Upper lobe of left lung (tissue), 6 donors: ENCODE measurements at places on chromosomes 1 and 21.
A peak's percentile ranks its signal among the peaks of the same experiment; 100 is the strongest.

GRCh38 chr1:92419642-92420041 lies 67.1 kb downstream of the GFI1 start:
- no peak for DNase-seq

GRCh38 chr1:108075055-108075454 lies 110.1 kb upstream of the VAV3 start:
- no peak for DNase-seq

GRCh38 chr1:112444269-112444668 lies 48.3 kb downstream of the CTTNBP2NL start:
- no peak for DNase-seq

- no peak for DNase-seq
Measured at GRCh38 chr1:241600496-241600901, 39.7 kb downstream of the CHML start.

DNA sequence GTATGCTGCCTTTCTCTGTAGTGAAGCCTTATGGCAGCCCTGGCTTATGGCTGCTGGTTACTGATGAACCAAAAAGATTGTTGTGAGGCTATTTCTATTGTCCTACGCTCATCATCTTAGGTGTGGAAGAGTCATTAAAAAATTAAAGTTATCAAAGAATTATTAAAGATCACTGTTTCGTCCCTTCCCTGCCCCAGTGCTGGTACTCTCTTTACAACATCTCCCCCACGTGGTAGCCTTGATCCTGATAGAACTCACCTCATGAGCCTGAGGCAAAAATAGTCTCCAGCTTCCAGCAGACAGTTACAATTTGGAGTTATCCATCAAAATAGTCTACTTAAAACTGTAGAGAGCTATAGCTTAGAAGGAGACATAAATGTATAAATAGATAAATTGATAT lies 201.5 kb downstream of the S1PR1 start:
- no peak for DNase-seq

DNA sequence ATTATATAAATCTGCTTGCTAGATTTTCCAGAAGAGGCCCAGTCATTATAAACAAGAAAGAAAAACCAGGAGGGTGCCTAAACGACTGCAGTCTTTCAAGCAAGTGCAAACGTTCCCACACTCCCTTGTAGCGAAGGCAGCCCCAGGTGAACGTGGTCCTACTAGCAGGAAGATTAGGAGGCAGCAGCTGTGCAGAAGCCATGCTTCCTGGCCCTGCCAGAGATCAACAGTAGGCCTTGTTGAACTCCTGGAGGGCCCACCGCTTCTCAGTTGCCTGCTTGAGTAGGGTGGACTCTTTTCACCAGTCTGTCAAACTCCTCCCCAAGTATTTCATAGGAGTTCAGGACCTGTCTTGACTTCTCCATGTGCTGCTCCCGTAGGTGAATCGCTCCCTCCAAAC lies 163.0 kb upstream of the GORAB start:
- no peak for DNase-seq

- no peak for DNase-seq
Measured at GRCh38 chr1:195345149-195345548, 1263.1 kb downstream of the KCNT2 start.

DNA sequence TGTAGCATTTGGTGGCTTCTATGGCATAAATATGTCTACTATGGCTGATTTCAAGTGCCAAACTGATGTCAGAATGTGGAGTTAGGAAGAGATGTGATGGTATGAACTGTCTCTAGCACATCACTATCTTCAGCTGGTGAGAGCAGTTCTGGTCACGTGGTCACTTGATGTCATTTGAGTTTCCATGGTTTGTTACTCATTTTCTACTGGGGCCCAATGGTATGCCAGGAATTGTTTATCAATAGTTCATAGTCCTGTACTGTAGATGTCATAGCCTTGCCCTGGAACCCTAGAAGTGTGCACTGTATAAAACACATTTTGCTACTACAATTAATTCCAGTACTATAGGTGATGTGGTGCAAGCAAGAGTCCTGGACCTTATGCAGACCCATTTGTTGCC lies 153.7 kb downstream of the PDE4B start:
- no peak for DNase-seq

- no peak for DNase-seq
Measured at GRCh38 chr1:50265790-50266314, 157.1 kb downstream of the ELAVL4 start.

DNA sequence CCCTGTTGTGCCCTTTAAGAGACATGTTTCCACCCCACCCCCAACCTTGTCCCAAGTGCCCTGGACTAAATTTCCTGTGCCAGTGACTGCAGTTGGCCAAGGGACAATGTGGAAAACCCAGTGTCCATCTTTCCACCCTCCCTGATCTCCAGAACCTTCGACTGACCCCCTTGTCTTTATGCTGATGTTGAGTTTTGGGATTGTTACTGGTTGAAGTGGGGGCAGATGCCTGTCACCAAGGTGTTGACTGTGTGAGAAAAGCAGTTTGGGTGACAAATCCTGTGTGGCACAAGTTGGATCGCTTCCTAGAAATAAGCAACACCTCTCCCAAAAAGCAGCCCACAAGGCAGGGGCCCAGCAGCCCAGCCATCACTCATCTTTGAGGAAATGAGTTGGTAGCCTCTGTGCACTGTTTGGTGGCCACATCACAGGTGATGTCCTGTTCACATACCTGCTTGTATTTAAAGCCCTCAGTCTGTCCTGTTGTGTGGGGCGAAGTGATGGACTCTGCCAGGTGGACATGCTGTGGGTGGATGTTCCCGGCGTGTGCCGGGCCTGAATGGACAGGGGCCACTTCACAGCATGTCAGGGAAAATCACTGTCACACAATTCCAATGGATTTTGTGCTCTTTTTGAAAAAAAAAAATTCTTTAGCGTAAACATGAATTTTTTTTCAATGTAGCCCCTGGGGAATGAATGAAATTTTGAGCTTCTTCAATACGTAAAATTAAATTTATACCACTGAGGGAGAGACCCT lies 6.6 kb upstream of the MIIP start:
- DNase-seq = no peak

- DNase-seq = no peak
Measured at GRCh38 chr1:94773931-94774422, 46.2 kb upstream of the SLC44A3 start.

DNA sequence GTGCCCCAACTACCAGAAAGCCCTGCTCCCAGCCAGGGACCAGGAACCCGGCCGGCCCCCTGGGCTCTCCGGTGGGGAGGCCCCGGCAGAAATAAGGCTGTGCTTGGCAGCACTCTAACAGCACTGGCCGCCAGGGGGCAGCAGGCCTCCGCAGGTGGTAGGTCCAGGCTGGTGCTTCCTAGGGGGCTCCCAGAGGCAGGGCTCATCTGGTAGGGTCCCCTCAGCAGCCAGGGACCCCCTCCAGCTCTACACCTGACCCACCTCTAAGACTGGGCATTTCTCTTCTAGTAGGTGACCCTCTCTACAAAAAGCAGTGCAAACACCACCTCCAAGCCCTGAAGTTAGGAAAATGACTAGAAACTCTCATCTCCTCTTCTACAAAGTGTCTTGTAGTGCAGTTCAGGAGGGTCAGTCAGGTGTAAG lies 85.6 kb downstream of the STUM start:
- peak; percentile 82 for DNase-seq

GRCh38 chr1:233868461-233868860 lies 36.0 kb upstream of the SLC35F3 start:
- DNase-seq = no peak

DNA sequence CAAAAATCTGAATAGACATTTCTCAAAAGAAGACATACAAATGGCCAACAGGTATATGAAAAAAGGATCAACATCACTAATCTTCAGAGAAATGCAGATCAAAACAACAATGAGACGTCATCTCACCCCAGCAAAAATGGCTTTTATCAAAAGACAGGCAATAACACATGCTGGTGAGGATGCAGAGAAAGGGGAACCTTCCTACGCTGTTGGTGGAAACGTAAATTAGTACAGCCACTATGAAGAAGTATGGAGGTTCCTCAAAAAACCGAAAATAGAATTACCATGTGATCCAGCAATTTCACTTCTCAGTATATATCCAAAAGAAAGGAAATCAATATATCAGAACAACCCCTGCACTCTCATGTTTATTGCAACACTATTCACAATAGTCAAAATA lies 65.1 kb upstream of the ATP1B1 start:
- no peak for DNase-seq

DNA sequence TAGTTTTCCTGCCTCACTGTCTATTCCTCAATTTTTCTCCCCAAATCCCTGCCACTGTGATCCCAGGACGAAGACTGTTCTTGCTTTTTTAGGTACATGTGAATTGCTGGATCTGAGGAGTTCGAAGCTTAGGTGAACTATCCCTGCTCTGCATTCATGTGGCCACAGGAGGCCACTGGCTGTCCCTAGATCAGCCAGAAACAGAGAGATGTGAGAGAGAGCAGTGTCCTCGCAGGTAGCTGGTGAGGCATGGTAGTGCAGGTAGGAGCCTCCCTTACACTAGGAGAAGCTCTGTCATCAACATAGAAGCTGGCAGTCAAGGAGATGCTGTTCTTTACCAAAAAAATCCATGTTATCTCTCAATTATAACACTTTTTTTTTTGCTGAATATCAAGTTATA lies 71.5 kb downstream of the USP24 start:
- no peak for DNase-seq
